Stimulated activated CD4-positive, alpha-beta T cell treated with anti-CD3 and anti-CD28 coated beads, Interleukin-1b, Interleukin-23, amount 100 ng/mL, for 1 hour (primary cell): ENCODE measurements at places on chromosomes 2 and 18.

- no peak for DNase-seq
Measured at GRCh38 chr2:10932345-10933151, 20.8 kb downstream of the KCNF1 start.

- no peak for DNase-seq
Measured at GRCh38 chr18:49074505-49074904, 123.7 kb upstream of the SMAD7 start.

- DNase-seq, result no peak
Measured at GRCh38 chr2:23591111-23591510, 206.1 kb downstream of the KLHL29 start.

DNA sequence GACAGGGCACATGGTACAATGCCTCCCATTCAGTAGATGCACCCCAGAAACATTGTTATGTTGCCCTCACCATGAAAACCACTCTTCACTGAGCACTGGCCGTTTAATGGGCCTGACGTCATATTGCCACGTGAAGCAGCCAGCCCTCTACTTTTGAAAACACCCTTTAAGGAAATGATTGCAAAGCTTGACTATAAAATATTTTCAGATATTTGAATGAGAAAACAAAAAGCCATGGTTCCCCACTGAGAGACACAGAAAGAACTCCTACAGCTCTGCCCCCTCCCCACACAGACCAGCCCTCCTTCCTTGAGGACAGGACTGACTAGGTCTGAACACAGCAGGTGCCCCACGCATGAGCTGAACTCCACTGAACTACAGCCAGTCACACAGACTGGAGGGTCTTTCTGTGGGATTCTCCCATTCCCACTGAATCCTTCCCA, 349.1 kb downstream of the ANAPC1 start:
- DNase-seq, result no peak

GRCh38 chr2:5368263-5368662, 323.9 kb upstream of the SOX11 start:
- no peak for DNase-seq

DNA sequence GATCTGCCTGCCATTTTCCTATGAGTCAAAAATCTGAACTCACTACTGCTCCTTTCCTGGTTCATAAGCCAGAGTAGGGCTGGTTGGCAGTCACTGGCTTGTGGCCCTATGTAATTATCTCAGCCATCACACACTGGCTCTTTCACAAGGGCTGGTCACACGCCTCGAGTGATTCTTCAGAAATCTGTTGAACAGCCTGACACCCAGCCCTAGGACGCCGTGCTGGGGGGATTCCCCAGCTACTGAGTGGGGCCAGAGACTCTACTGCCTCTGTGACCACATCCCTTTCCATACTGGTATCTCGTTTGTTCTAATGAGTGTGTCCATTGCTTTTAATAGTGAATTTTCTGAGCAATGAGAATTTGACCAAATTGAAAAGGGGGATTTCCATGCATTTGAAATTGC, 45.8 kb upstream of the RBM44 start:
- DNase-seq, result no peak

DNA sequence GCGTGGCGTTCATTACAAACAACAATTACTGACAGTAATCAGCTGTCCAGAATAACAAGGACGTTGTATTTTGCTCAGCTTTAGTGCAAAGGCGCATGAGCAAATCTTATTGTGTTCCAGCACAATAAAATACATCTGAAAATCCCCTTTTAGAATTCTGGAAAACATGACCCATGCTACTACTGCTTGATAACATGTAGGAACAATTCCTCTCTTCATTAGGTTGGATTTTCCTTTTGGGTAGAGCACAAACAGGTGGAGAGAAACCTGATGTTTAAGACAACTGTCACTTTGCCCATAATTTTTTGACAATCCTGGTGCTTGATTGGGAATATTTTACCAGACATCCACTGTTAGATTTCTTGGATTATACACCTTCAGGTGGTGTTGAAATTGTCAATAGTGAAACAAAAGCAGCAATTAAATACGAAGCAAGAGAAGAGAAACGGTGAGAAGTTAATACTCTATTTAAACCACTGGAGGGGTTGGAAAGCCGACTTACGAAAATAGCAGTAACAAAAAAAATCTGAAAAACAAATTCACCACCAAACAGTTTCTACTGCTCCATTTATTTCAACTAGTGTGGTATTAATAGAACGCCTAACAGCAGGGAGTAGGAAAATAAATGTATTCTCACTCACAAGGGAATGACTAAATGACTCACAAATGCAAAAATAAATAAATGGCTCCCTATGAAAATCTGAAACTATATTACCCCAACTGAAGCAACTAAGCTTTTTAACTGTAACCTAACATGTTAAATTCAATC, 102.7 kb downstream of the CPO start:
- DNase-seq, result no peak

- DNase-seq, result no peak
Measured at GRCh38 chr2:154700136-154700535, 1.6 kb downstream of the KCNJ3 start.

DNA sequence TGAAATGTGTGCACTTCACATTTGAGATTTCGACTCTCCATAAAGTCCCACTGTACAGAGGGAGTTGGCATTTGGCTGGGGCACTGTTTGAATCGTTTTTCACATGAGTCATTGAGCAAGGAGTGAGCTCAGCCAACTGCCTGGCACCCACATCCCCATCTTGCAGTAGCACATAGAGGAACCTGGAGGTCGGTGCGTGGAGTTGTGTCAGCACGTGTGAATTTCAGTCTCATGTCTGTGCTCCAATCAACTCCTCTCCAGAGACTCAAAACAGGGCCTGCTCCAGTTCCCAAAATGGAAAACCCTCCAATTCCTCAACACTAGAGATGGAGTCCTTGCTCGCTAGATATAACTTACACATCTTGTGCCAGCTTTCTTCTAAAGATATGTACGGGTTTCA, 126.8 kb upstream of the CAPN13 start:
- DNase-seq, result no peak

- no peak for DNase-seq
Measured at GRCh38 chr2:7523481-7524120, 606.4 kb downstream of the RNF144A start.

DNA sequence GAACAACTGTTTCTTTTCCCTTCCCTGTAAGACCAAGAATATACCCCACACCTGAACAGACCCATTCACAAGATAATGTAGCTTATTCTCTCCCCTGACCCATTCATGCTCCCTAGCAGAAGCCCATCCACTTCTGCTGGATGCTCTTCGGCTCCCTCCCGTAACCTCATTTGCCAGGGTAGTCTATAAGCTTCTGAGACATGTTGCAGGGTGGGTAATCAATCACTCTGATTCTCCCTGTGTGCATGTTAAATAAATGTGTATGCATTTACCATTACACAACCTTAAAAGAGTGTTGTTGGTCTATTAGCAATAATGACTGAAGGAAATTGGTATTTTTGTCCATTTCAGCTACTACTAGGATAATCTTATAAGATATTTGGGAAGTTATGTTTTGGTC, 1.3 kb downstream of the SLC19A3 start:
- DNase-seq, result no peak

- no peak for DNase-seq
Measured at GRCh38 chr2:46306988-46307655, 9.9 kb downstream of the EPAS1 start.

DNA sequence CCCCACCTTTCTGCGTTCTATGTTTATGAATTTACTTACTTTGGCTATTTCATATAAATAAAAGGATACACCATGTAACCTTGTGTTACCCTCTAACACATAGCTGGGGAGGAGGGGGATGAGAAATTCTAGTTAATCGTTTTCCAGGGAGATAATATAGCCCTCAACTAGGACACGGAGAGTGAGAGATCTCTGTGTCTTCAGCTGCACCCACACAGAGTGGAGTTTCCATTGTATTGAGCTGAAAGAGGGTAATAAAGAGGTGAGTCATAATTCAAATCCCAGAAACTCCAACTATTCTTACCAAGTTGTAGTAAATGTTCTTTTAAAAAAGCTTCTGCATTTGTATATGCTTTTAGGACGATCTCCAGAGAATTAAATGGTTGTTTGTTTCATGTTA, 110.1 kb upstream of the SULT1C3 start:
- no peak for DNase-seq

- DNase-seq, result no peak
Measured at GRCh38 chr18:52791321-52791720, 451.3 kb downstream of the DCC start.

DNA sequence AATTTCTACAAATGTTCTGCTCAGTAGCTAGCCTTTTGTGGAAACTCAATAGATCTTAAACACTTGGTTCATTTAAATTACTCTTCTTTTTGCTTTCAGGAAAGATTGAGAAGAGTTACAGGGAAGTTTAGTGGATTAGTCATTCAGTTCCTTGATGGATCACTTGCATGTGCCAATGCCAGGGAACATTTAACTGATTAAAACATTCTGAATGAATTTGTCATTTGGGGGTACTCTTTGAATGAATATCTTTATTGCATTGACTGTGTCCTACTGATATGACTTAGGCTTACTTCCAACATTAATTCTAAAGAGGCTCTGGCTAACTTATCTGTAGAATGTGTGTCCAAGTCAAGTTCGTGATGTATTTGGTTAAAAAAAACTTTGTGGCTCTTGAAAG, 199.8 kb downstream of the PLCL1 start:
- DNase-seq, result no peak

DNA sequence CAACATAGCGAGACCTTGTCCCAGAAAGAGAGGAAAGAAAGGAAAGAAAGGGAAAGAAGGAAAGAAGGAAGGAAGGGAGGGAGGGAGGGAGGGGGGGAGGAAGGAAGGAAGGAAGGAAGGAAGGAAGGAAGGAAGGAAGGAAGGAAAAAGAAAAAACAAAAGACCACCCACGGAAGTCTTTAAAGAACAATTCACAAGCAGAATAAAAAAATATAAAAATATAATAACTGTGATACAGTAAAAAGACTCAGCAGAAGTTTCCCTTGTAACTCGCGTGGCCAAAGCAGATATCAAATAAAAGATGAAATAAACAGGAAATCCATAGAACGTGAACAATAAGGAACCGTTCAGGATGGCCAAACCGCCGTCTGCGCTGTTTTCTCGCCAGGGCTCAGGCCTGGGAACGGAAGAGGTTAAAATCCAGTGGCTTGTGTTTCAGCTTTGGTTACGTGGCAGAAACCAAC, 1.2 kb upstream of the SLC1A4 start:
- DNase-seq, result no peak

DNA sequence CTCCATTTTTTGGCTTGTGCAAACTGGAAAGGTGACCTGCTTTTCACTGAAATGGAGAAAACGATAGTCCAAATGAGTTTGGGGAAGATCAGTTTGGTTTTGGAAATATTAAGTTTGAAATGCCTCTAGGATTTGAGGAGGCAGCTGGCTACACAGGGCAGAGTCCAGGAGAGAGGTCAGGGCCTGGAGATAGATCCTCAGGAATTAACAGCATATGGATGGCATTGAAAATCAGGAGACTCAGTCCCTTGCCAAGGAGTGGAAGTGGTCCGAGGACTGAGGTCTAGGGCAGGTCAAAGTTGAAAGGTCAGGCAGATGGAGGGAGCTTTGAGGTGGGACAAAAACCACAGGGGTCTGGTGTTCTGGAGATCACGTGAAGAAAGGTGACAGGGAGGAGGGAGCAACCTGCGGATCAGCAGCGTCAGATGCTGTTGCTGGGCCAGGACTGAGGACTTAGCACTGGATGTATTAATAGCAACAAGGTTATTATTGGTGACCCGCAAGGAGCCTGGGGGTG, 83.7 kb downstream of the EIF2AK3 start:
- DNase-seq, result no peak

DNA sequence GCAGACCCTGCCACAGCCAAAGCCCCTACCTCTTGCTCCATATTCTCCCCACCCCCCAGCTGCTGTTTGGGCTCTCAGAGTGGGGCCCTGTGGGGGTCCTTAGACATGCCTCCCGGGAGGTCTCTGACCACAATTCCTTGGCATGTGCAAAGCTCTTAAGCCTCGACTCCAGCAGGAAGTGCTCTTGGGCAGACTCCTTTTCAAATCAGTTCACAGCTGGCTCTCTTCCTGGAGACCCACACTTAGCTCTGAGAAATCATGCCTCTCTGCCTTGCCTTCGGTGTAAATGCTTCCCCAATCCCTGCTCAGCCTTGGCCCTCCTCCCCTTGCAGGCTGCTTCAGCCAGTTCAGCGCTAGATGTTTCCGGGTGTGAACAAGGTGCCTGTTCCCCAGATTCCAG, 46.9 kb downstream of the NGEF start:
- DNase-seq, result no peak

DNA sequence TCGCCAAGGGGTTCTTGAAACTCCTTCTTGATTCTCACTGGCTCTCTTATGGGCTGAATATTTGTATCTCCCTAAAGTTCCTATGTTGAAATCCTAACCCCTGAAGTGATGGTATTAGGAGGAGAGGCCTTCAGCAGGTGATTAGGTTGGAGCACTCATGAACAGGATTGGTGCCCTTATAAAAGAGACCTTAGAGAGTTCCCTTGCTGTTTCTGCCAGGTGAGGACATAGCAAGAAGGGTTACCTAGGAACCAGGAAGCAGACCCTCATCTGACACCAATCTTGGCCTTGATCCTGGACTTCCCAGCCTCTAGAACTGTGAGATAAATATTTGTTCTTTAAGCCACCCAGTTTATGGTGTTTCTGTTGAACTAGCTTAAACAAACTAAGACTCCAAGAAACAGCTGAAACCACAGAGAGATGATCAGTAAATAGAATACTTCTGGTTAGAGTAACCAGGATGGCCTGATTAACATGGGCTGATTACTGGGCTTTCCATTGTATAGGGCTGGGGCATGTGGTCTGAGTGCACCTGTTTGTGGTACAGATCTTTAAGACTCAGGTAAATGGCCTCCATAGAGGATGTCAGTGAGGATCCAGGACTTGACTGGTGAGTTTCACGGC, 7.7 kb upstream of the CDC42EP3 start:
- no peak for DNase-seq

DNA sequence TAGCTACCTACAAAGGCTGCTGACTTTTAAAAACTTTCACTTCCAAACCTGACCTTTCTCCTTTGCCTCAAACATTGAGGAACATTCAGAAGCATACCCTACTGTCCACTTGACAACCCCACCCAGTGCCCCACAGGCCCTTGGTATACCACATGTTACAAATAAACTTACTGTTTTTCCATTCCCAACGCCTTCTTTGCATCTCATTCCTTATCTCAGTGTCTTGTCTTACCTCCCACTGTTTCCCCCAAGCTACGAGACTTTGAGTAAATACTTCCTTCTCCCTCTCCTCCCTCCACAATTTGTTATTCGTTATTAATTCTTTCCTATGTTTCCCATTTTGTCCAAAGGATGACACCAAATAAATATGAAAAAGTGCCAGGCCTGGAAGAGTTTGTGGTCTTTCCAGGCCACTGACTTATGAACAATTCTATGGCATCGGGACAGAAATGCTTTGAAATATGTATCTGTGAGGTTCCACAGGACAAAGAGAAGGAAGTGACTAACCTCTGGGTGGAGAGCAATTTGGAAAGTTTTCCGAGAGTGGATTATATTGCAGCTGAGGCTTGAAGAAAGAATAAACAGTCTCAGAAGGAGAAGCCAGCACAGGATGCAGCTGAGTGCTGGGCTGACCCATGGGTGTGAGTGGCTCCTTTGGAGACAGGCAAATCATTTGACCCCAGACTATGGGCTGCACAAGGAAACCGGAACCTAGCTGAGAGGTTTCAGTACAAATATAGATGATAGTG, 409.0 kb downstream of the LPIN1 start:
- no peak for DNase-seq

GRCh38 chr2:133338224-133338623, 230.0 kb downstream of the NCKAP5 start:
- no peak for DNase-seq
